ENCODE measurements at places on chromosomes 16 and 17.

DNA sequence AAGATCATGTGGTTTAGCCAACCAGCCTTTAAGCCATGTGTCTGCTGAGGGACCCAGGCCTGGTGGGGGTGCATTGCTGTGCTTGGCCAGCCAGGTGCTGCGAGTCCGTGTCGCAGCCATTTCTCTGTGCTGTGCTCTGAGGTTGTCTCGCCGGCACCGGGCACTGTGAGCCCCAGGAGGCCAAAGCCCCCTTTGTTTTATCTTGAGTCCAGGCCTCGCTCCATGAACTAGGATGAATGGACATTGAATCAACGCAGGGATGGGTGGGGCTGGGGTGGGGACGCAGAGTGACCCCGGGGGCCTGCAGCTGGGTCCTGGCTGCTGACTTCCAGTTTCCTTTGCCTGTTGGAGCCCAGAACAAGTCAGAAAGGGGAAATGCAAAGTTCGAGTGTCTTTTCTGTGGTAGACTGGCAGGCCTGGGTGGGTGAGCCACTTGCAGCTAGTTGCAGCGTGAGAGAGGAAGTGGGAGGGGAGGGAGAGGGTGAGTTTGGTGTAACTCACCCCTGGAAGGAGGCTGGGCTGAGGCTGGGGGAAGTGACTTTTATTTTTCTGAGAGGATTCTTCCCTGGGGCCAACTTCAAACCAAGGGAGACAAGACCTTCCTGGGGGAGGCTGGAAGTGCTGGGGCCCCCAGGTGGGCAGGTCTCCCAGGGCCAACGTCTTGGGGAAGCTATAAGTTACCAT lies 324.7 kb downstream of the SEC14L1 start:
- peak; percentile 74 for DNase-seq

GRCh38 chr17:67098006-67098405 lies 53.7 kb downstream of the CACNG1 start:
- no peak for DNase-seq

DNA sequence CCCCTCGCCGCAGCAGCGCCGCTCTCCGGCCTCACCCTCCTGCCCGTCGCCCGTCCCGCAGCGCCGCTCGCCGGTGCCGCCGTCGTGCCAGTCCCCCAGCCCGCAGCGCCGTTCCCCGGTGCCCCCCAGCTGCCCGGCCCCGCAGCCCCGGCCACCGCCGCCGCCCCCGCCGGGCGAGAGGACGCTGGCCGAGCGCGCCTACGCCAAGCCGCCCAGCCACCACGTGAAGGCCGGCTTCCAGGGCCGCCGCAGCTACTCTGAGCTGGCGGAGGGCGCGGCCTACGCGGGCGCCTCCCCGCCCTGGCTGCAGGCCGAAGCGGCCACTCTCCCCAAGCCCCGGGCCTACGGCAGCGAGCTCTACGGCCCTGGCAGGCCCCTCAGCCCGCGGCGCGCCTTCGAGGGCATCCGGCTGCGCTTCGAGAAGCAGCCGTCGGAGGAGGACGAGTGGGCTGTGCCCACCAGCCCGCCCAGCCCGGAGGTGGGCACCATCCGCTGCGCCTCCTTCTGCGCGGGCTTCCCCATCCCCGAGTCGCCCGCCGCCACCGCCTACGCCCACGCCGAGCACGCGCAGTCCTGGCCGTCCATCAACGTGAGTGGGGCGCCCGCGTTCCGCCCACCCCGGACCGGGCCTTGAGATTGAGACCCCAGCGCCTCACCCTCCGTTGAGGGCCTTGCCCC lies 15.0 kb downstream of the TBKBP1 start:
- DNase-seq = no peak

- no peak for DNase-seq
These were observed 234.5 kb downstream of the SEC14L1 start for GRCh38 chr17:77375108-77375916.

GRCh38 chr17:21339011-21339410 lies 37.1 kb upstream of the KCNJ12 start:
- no peak for DNase-seq

GRCh38 chr16:19639986-19640421 lies 78.0 kb downstream of the KNOP1 start:
- no peak for DNase-seq

- no peak for DNase-seq
These were observed 16.3 kb upstream of the COX10 start for GRCh38 chr17:14052886-14053615.

- peak; percentile 59 for DNase-seq
These were observed 3.2 kb downstream of the CCR7 start for GRCh38 chr17:40561871-40562611.

- DNase-seq = no peak
These were observed 2.4 kb downstream of the NATD1 start for GRCh38 chr17:21250854-21251253.

DNA sequence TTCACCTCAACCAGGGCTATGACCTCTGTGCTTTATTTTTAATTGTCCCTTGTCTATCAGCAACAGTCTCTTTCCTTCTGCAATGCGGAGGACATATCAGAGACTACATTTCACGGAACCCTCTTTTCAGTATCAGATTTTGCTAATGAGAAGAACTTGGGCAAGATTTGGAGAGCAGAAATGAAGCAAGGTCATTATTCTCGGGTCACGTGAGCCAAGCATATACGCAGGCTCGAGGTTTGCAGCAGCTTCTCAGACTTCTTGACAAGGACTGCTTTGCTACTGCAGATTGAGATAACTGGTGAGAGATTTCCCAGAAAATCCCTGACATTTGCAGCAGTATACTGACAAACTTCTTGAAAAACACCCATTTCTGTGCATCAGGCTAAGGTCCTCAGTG lies 30.4 kb downstream of the ABCA10 start:
- DNase-seq = no peak

DNA sequence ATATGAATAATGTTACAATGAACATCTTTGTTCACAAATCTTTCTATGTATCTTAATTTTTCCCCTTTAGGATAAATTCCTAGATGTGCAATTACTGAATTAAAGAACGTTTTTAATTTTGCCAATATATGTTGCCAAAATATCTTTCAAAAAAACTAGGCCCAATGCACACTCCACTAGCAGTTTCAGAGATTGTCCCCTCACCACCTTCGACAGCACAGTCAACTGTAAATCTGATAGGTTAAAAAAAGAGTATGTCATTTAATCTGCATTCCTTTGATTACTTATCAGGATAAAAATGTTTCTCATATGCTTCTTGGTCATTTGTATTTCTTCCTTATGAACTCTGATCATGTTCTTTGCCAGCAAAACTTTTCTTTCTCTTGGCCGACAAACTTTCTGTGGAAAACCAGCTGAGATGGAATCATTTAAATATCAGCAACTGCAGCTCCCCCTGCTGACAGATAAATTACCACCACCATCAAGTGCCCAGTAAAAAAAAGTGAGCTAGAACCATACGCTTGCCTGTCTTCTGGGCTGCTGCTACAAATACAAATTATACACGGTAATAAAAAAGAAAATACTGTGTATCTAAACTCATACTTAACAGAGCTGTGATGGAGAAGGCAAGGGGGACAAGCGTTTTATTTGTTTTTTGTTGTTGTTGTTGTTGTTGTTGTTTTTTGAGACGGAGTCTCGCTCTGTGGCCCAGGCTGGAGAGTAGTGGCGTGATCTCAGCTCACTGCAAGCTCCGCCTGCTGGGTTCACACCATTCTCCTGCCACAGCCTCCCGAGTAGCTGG lies 19.6 kb upstream of the KANSL1 start:
- DNase-seq = peak; percentile 60

DNA sequence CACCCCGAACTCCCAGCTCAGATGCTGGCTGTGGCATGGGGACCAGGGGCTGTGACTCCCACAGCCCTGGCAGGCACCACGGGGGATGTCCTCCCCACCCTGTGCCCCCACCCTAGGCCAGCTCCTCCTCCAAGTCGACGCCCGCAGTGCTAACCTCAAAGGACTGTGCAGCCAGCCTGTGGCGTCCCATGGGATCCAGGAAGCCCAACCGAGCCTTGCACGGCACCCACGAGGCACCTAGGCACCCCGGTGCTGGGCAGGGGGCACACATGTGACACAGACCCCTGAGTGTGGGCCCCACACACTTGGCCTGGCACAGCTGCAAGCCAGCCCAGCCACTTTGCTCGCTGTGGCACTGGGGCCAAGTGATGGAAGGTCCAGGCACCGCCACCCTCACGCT lies 3.9 kb downstream of the GCGR start:
- DNase-seq = no peak

DNA sequence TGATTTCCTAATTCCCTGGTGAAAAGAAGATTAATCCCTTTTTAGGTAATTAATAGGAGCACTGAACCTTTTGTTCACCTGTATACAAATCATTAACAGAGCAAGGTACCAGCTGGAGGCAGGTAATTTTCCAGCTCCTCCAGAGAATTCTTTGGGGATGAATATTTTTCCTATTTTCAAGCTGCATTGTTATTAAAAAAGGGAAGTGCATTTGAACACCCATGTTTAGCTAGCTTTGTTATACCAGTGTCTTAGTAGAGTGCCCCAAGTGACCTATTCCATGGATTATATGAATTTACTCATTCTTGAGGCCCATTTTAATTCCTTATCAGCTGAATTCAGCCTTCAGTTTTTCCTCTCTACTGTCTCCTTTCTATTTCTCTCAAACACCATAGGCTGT lies 73.2 kb upstream of the GOT2 start:
- DNase-seq = no peak

DNA sequence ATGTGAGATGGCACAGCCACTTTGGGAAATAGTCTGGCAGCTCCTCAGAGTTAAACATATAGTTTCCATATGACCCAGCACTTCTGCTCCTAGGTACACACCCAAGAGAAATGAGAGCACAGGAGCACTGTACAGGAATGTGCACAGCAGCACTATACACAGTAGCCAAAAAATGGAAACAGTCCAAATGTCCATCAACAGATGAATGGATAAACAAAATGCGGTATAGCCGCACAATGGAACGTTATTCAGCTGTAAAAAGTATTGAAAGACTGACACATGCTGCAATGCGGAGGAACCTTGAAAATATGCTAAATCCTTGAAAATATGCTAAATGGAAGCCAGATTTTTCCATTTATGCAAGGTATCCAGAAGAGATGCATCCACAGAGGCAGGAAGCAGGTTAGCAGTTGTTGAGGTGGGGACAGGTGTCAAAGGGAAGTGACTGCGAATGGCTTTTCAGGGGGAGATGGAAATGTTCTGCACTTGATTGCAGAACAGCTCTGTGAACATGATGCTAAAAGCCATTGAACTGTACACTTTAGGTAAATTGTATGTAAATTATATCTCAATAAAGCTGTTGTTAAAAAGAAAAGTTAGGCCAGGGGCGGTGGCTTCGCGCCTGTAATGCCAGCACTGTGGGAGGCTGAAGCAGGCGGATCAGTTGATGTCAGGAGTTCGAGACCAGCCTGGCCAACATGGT lies 80.7 kb downstream of the MPRIP start:
- DNase-seq = no peak

GRCh38 chr17:50931144-50931908 lies 65.2 kb upstream of the TOB1 start:
- DNase-seq = peak; percentile 27

- no peak for DNase-seq
These were observed 761 bp downstream of the PDF start for GRCh38 chr16:69329369-69330285.

DNA sequence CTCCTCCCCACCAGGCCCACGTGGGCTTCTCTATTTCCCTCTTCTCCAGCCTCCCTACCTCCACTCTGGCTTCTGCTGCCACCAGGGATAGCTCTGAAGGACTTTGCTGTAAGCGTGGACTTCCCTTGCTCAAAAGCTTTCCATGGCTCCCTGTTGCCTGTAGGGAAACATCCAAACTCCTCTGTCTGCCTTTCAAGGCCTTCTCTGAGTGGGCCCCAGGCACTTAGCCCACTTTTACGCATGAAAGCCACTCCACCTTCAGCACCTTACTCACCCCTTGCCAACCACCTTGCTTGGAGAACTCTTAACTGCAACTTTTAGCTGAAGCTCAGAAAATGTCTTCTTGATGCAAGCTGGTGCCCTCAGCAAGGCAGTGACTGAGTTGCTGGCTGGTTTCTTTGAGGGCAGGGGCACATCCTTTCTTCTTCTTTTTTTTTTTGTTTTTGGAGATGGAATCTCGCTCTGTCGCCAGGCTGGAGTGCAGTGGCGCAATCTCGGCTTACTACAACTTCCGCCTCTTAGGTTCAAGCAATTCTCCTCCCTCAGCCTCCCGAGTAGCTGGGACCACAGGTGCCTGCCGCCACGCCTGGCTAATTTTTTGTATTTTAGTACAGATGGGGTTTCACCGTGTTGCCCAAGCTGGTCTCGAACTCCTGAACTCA lies 52.0 kb upstream of the DLX4 start:
- no peak for DNase-seq

- DNase-seq = no peak
These were observed 4.2 kb downstream of the NF1 start for GRCh38 chr17:31099016-31099415.

- no peak for DNase-seq
These were observed 242.6 kb downstream of the XYLT1 start for GRCh38 chr16:17228048-17228707.

- DNase-seq = no peak
These were observed 5.7 kb upstream of the TSPOAP1 start for GRCh38 chr17:58334256-58334655.

DNA sequence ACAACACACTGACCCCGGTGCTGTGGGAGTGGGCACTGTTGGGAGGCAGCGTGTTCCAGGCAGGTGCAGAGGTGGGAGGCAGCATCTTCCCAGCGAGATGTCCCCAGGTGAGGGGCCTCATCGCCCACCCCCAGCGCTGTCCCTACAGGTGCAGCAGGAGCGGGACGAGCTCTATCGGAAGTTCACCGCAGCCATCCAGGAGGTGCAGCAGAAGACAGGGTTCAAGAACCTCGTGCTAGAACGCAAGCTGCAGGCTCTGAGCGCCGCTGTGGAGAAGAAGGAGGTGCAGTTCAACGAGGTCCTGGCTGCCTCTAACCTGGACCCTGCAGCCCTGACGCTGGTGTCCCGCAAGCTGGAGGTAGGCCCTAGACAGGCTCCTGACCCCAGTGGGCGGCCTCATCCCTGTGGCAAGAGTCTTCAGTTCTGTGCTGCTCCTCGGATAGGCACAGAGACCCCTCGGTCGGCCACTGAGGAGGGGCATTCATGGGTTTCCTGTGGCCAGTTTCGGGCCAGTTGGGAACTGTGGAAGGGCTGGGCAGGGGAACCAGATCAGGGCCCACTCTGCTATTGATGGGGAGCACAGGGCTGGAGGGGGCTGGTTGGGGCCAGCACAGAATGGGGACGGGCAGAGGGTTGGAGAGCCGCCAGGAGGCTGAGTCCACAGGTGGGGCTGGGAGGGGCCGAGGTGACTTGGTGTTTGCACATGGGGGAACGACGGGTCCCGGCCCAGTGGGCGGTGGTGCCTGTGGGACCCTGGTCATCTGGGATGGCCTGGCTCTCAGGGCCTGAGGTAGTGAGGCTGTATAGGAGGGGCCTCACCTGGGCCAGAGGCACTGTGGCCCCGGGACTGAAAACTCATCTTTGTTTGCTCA lies 21.1 kb upstream of the DBNDD1 start:
- DNase-seq = no peak

Measured in effector CD4-positive, alpha-beta T cell (primary cell).